ENCODE measurements at places on chromosomes 11 and 22.

DNA sequence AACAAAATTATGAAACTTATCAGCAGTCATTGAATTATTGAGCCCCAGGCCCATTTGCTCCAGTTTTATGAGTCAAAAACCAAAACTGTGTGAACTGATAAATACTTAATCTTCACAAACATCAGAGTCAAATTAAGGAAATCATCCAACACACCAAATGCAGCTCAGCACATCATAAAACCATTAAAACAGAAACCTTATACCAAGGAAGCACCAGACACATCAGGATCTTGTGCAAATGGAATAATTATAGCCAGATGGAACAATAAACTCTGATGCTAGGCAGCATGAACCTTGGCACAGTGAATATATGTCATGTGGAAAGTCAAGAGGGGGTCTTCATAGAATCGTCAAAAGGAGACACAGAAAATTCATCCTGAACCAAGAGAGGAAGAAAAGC, 410.7 kb upstream of the API5 start:
- no peak for DNase-seq

GRCh38 chr11:106409222-106409621, 331.8 kb downstream of the AASDHPPT start:
- no peak for DNase-seq

DNA sequence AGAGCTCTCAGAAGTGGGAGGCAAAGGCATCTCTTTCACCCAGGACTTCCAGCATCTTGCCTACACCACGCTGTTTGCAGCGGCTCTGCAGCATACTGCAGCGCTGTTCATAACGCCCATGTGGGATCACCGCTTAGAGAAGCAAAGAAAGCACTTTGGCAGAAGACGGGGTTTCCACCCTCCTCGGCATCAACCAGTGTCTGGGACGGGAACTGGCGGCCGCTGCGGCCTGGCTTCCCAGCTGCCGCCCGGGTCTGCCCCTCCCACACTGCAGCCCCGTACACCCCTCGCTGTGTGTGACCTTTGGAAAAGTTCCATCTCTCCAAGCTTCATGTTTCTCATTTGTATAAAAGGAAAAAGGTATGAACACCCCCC, 545 bp upstream of the TIRAP start:
- DNase-seq = no peak

- no peak for DNase-seq
Measured at GRCh38 chr11:95925011-95925410, 1.1 kb upstream of the MTMR2 start.

GRCh38 chr11:16909359-16910035, 104.7 kb downstream of the PLEKHA7 start:
- DNase-seq = no peak

GRCh38 chr11:104361975-104362374, 198.0 kb upstream of the PDGFD start:
- DNase-seq = no peak

DNA sequence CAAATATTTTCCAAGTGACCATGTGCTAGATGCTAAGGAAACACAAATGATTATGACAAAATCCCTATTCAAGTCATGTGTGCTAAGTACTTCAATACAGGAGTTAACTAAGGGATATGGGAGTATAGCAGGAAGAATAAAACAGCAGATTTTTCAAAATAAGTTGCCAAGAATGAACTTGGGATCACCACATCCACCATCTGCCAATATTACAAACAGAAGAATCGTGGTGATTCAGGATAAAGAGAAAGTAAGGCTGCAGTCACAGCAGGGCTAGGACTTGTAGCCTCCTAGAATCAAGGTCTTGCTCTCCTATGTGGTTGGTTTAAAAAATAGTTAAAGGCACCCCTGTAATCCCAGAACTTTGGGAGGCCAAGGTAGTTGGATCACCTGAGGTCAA, 34.3 kb downstream of the MRTFA start:
- DNase-seq = no peak

- no peak for DNase-seq
Measured at GRCh38 chr11:76542436-76542835, 97.6 kb downstream of the EMSY start.
